ENCODE measurements at places on chromosomes 5 and 9.

- no peak for DNase-seq
Measured at GRCh38 chr9:121268598-121268850, 562 bp downstream of the GSN start.

GRCh38 chr5:112263469-112263868, 155.6 kb downstream of the EPB41L4A start:
- no peak for DNase-seq

DNA sequence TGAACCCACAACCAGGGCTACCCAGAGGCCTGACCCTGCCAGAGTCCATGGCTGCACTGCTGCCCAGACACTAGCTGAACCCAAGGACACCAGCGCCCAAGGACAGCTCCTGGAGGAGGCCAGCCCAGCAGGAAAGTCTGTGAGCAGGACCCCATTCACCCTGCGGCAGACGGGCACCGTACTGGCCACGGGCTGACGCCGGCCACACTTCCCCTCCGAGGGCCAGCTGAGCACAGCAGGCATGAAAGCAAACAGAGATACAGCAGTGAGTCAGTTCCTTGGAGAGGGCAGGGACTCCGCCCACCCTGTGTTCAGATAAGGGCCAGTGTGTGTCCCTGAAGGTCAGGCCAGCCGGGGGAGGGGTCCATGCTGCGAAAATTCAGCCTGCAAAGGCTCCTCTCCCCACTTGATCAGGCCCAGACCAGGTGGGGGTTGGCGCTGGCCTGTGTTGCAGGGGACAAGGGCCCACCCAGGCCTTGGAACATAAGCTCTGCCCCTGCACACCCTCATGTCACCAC, 3.2 kb downstream of the RNF208 start:
- DNase-seq, result no peak

DNA sequence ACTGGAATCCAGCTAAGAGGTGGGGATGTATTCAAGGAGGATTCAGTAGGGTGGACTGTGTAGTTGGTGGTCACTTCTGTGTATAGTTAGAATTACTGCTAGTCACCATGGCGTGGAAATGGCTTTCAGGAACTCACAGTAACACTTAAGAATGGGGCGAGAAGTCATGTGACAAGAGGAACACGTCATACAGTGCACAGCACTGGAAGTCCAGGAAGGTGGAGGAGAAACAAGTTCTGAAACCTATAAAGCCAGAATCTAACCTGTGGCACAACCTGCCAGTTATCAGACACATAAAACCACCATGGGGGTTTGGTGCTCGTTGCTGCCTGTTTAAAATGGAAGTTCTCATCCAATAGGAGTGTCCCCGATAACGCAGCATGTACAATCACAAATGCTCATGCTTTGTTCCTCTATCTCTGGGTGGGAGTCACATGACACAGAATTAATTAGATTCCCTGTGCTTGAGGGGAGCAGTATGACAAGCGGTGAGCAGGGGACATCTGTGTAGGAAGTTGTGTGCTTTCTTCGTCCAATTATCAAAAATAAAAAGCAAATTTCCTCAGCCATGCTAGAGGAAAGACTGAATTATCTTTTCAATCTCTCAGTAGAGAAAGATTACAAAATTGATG, 193.0 kb downstream of the SPOCK1 start:
- no peak for DNase-seq

DNA sequence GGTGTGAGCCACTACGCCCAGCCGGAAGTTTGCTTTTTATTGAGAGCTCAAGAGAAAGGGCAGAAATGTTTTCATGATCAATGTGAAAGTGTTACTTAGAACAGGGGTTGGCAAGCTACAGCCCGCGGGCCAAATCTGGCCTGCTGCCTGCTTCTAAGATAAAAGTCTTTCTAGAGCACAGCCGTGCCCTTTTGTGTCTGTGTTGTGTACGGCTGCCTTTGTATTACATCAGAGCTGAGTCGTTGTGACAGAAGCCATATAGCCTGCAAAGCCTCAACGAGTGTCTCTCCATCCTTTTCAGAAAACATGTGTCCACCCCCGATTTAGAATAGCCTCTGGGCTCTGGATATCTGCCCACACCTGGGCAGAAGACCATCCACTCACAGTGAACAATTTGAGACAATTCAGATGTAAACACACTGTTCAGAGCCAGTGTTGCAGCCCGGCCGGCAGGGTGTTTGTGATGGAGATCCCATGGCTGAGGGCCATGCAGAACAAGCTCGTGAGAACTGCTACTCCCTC, 28.8 kb downstream of the AK8 start:
- DNase-seq, result no peak

DNA sequence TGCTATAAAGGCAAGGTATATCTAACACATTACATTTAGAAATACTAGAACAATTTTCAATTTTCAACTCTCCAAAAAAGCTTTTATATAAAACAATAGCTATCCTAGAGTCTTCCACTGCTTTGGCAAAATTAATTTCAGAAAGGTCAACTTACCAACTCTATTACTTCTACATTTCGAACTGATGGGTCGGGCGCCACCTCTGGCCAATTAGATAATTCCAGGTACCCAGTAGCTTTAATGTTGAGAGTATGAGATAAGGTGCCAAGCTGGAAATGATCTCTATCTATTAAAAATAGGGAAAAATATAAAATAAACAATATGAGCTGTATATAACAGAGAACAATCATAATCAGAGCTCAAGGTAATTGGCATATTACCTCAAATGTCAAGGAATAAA, 166.6 kb downstream of the AP3B1 start:
- no peak for DNase-seq

- DNase-seq, result no peak
Measured at GRCh38 chr9:20441711-20442423, 180.4 kb downstream of the MLLT3 start.

- no peak for DNase-seq
Measured at GRCh38 chr9:14487547-14488185, 173.7 kb upstream of the NFIB start.

GRCh38 chr5:73436535-73437100, 12.0 kb downstream of the FOXD1 start:
- DNase-seq, result no peak

GRCh38 chr9:129245276-129245675, 67.2 kb upstream of the IER5L start:
- no peak for DNase-seq

DNA sequence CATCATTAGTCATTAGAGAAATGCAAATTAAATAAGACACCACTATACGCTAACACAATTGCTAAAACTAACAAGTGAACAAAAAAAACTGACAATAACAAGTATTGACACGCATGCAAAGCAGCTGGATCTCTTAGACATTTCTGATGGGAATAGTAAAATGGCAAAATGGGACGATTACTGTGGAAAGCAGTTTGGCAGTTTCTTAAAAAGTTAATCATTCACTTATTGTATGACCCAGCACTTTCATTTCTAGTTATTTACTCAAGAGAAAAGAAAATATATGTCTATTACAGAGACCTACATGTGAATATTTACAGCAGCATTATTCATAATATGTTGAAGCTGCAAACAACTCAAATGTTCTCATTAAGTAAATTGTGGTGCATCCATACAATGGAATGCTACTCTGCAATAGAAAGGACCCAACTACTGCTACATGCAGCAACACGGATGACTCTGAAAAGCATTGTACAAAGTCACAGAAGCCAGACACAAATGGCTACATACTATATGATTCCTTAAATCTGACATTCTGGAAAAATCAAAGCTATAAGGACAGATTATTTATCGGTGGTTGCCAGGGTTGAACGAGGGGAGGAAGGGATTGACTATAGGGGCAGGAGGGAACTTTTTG, 96.8 kb upstream of the ITGA2 start:
- no peak for DNase-seq

DNA sequence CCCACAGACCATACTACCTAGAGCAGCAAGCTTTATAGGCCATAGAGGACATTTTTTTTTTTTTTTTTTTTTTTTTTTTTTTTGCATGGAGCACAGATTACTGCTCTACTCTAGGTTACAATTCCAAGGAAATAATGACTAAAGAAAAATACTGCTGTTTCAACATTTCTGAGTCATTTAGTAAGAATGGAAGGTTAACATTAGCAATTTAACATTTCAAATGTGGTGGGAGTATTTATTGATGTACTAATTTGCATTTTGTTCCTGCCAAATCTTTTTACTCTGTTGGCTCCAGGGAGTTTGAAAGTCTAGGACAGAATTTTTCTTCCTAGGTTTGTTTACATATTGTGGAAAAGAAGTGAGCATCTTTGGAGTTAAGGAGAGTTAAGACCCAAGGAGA, 142.1 kb upstream of the CCDC152 start:
- no peak for DNase-seq

- DNase-seq, result no peak
Measured at GRCh38 chr5:14816999-14817761, 54.4 kb downstream of the ANKH start.

DNA sequence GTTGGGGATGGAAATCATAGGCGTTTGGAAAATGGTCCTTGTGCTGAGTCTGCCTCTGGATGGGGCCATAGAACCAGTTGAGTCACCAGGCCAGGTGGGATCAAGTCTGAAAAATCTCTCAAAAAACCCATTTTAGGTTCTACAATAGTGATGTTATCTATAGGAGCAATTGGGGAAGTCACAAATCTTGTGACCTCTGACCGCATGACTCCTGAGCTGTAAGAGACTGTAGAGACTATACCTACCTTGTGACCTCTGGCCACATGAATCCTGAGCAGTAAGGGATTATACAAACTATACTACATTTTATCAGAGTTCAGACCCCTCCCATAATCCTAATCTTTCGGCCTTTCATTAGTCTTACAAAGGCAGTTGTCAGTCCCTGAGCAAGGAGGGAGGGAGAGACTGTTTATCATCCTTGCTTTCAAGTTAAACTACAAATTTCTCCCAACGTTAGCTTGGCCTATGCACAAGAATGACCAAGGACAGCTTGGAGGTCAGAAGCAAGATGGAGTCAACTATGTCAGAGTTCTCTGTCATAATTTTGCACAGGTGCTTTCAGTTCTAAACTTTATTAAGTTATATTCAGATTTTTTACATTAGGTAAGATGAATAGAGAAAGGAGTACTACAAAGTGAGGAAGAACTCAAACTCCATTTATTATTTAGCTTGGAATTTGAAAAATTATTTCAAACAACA, 11.5 kb upstream of the JMY start:
- DNase-seq, result no peak

GRCh38 chr9:135580664-135581380, 19.3 kb downstream of the PAEP start:
- no peak for DNase-seq

GRCh38 chr9:21413624-21414023, 4.7 kb downstream of the IFNA8 start:
- DNase-seq, result no peak

DNA sequence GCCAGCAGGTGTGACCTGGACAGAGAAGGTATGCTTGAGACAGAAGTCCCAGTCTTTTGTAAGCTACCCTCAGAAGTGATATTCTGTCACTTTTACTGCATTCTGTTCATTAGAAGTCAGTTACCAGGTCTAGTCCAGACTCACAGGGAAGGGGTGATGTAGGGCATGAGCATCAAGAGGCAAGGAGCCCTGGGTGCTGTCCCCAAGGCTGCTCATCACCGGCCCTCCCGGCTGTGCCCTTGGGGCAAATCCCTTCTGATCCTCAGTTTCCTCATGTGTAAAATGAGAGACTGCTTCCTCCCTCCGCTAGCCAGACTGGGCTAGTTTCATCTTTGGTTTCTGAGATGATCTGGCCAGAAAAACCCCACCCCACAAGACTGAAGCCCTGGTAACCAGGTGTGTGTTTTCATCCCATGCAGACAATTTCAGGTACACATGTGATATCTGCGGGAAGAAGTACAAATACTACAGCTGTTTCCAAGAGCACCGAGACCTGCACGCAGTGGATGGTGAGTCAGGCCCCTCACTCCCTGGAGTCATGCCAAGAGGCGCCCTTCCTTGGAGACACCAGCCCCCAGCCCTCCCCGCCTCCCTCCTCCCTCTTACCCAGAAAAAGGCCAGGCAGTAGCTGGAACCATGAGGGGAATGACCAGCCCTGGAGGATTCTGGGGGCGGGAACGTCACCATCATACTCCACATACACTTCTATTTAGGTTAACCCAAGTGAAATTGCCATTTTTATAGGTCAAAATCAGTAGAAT, 71.0 kb downstream of the AMBP start:
- DNase-seq, result no peak
